ENCODE measurements at places on chromosomes 2 and 18.

DNA sequence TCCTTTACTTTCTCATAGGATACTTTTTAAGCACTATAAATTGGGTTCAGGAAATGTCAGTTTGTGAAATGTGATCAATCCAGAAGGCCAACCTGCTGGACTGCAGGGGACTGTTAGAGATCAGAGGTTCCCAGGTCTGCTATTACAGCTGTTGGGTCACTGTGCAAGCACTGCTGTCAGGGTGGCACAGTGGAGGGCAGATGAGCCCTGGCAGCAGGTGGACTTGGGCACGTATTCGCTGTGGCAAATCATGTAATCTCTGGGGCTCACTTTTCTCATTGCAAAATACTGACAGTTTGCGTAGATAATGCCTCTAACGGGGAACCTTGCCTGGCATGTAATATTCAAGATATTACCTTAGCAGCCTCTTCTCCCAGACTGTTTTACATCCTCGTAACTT is 18.1 kb downstream of the RAB31 start:
- DNase-seq, result no peak

- DNase-seq, result no peak
Measured at GRCh38 chr2:228522276-228522675, 340.8 kb upstream of the SPHKAP start.

GRCh38 chr2:44844651-44845270 is 96.7 kb upstream of the SIX3 start:
- DNase-seq, result no peak

GRCh38 chr2:112705575-112705974 is 15.2 kb upstream of the NT5DC4 start:
- no peak for DNase-seq

GRCh38 chr18:57980573-57981307 is 63.3 kb upstream of the NEDD4L start:
- DNase-seq, result peak; percentile 77

GRCh38 chr2:226984750-226985582 is 149.1 kb downstream of the RHBDD1 start:
- peak; percentile 40 for DNase-seq

GRCh38 chr2:71348302-71348701 is 16.7 kb downstream of the ZNF638 start:
- DNase-seq, result no peak

GRCh38 chr2:59694176-59694575 is 859.3 kb downstream of the BCL11A start:
- DNase-seq, result no peak

GRCh38 chr2:105772362-105772761 is 27.6 kb downstream of the NCK2 start:
- DNase-seq, result no peak

DNA sequence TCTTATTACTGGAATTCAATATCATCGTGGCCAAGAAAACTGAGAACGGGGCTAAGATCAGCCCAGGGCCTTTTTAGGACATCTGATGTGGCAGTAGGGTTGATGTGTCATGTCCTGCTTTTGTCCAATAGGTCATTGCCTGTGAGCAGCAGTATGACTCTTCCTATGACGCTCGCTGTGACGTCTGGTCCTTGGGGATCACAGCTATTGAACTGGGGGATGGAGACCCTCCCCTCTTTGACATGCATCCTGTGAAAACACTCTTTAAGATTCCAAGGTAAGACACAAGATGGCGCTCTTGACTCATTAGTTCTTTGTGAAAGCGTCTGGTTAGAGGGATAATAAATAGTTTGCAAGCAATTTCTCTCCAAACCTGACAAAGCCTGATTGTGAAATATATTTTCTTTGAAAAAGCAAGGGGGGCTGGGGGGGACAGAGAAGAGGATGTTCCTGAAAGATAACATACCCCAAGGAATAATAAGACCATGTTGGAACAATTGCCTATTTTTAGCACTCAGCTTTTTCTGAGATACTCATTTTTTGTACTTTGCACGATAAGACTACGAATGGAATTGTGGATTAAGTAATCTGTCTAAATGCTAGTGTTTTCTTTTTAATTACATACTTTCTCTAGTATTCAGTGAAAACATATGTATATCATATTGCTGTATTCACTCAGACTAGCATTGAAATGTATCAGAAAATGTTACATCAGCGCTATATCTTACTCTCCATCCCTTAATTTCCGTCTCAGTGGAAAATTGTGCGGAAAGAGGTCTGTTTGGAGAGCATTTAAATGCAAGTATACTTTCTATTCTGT is 58.1 kb downstream of the MYO3B start:
- DNase-seq, result peak; percentile 23

GRCh38 chr2:187917535-187917934 is 363.3 kb upstream of the TFPI start:
- DNase-seq, result no peak

GRCh38 chr2:16149349-16150243 is 209.2 kb downstream of the MYCN start:
- DNase-seq, result no peak

DNA sequence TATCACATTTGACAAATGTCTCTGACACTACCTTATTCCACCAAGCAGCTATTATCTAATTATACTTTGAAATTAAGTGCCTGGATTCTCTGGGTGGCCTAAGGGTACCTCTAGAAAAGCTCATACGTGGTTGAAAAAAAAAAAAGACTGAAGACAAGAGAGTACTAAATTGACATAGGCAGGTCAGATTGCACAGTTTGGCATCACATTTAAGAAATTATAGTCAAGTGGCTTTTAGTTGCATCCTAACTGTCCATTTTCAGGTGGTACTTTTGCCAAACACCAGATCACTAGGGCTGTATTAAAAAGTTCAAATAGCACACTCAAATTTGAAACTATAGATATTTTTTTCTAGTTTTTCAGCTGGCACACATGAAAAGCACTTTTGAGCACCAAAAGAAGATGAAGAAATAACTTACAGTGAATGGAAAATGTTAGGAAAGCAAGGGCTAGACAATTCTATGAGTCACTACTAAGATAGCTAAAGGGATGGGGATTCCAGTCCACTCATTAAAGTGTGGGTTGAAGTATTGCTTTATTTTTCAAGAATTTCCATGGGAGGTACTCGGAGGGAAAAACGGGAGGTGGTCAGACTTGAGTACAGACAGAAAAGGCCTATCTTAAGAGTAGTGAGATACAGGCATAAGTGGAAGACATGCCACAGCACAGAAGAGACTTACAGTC is 106.5 kb upstream of the COL5A2 start:
- no peak for DNase-seq

- no peak for DNase-seq
Measured at GRCh38 chr2:143128681-143129580, at the start of gene ARHGAP15. TSS of gene ARHGAP15 (plus strand) at chr2:143129419.

DNA sequence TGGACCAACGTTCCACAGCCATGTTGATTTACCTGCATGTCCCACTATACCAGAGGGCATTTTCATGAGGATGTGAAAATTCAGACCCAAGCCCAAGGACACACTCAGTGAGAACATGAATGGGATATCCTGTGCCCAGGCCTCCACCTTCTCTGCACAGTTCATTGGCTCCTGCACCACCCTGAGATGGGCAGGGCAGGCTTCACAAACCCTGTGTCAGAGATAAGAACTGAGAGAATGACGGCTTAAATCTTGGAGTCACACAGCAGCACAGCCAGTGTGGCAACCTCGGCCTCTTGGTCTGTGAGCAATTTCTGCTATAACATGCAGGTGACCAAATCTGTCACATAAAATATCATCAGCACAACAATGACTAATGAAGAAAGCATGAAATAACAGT is 71.9 kb downstream of the UXS1 start:
- DNase-seq, result no peak

GRCh38 chr18:7755753-7756475 is 188.8 kb downstream of the PTPRM start:
- DNase-seq, result no peak

DNA sequence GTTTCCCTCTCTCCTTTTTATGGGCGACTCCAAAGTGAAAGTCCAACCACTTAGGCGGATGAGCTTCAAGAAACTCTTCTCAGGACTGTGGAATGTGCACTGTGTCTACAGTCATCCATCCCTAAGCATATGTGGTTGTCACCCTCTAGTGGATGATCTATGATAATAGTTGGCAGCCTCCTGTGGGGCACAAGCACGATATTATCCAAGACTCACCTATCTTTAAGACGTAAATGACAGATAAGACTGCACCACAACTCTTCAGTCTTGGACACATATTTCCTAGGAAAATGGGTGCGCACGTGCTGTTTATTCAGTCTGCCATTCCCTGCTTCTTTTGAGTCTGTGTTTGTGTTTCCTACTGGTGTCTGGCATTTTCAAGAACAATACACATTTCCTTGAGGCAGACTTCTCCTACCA is 145.5 kb upstream of the CTAGE1 start:
- DNase-seq, result no peak

DNA sequence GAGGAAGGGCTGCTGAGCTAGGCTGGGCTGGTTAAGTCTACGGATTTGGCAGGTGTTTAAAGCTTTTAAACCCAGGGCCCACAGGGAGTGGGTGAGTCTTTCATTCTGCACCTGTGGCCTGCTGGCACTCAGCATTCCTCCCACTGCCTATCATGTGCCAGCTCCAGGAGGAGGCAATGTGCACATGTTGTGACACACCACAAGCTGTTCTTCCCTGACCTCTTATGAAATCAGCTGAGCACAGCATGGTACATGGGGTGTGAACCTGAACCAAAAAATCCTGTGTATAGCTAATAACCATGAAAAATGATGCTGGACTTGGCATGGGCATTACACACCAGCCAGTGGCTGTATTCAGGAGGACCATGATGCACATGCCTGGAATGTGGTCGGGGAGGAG is 297.9 kb upstream of the MMADHC start:
- DNase-seq, result peak; percentile 72

- DNase-seq, result no peak
Measured at GRCh38 chr2:25026008-25026530, 15.8 kb upstream of the EFR3B start.

DNA sequence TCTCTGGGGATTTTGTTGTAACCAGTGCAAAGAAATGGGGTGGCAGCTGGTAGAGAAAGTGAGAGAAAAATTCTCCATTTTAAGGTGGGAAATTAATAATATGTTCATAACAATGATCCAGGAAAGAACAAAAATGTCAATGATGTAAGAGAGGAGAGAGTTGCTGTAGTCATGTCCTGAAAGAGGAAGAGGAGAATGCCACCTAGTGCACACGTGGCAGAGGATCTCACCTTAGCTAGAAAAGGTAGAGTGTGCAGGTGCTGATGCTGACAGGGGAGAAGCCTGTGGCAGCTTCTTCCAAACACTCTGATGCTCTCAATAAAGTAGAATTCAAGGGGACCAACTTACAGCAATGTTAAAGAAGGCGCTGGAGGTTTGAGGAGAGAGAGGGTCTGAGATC is 282.9 kb upstream of the PKDCC start:
- DNase-seq, result no peak

GRCh38 chr2:176585791-176586190 is 316.5 kb downstream of the MTX2 start:
- no peak for DNase-seq

DNA sequence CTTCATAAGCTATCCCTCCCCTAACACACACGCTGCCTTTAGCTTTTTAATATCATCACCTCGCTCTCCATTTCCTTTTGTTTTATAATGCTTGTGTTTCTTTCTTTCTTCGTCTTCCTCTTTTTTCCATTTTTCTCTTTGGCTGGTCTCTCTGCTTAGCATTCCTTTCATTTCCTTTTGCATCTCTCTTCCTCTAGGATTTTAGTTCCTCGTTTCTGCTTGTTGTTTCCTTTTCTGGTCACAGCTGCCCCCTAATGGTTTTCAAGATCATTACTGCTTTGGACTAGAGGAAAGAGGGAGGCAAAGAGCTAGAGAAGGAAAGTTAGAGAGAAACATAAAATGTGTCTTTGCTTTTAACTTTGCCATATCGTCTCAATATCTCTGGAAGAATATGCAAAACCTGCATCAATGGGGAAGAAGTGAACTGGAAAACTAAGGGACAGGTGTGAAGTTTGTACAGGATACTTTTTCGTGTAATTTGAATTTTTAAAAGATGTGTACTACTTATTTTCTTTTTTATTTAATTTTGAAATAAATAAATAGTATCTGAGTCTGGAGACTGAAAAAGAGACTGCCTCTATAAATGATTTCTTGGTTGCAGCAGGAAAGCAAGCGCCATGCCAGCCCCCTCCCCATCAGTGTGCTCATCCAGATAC is 6.3 kb upstream of the NRP2 start:
- DNase-seq, result peak; percentile 40

GRCh38 chr2:50649626-50650402 is 382.1 kb downstream of the NRXN1 start:
- no peak for DNase-seq

DNA sequence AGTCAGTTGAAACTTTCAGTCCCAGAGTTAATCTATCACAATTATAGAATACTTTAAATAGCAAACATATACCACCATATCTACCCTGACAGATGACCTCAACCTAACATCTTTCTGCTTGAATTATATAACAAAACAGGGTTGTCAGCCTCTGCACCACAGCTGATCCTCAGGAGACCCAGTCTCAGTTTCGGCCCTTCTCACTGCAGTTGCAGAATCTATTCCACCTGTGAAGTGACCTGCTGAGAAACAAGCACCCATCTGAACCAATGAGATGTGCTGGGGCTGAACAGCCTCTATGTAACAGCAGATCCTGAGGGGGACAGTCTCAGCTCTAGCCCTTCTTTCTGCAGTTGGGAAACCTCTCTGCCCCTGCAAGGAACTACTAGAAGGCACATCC is 567.6 kb downstream of the KCNJ3 start:
- no peak for DNase-seq

GRCh38 chr2:72140621-72140960 is 7.1 kb downstream of the CYP26B1 start:
- DNase-seq, result no peak

DNA sequence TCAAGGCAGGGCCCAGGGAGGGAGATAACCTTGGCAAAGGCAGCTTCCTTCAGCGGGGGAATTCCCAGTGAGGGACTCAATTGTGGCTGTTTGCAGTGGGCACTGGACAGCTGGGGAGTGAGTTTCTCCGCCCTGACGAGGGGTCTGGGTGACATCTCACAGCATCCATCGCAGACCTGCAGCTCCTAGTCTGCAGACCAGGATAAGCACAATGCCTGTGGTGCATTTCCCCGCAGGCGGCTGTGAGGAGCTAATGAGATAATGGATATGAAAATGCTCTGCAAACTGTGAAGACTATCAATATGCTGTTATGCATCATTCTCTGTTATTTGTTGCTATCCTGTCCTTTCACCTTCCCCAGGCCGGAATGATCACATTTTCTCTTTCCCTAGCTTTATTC is 30.0 kb upstream of the CYP1B1 start:
- DNase-seq, result no peak

- DNase-seq, result no peak
Measured at GRCh38 chr18:76131738-76132137, 363.3 kb downstream of the ZNF516 start.

DNA sequence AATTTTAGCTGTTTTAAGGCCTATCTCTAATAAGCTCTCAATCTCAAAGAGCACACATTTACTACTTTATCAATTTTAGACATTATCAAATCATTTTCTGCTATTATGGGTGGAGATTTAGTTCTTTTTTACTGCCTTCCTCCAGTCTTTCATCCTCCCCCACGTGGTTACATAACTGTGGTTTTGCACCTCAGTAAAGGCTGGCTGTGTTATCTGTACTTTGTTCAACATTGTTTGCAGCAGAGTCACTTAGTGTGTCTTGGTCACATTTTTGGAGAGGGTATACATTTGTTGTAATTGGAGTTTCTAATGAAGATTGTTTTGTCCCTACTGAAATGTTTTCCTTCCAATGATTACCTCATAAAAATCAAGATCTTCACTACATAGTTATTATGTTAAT is 549.6 kb upstream of the CELF4 start:
- no peak for DNase-seq

- DNase-seq, result no peak
Measured at GRCh38 chr2:131145040-131145439, 39.9 kb downstream of the PLEKHB2 start.
